Fibroblast of the aortic adventitia (primary cell): ENCODE measurements at places on chromosomes 1 and 21. TPM values are rescaled to one million over a fixed set of nuclear protein-coding genes. Genes with fewer than 3 reads are reported as not detected.

GRCh38 chr1:234780112-234780511, 170.1 kb upstream of the IRF2BP2 start:
- DNase-seq, result no peak

DNA sequence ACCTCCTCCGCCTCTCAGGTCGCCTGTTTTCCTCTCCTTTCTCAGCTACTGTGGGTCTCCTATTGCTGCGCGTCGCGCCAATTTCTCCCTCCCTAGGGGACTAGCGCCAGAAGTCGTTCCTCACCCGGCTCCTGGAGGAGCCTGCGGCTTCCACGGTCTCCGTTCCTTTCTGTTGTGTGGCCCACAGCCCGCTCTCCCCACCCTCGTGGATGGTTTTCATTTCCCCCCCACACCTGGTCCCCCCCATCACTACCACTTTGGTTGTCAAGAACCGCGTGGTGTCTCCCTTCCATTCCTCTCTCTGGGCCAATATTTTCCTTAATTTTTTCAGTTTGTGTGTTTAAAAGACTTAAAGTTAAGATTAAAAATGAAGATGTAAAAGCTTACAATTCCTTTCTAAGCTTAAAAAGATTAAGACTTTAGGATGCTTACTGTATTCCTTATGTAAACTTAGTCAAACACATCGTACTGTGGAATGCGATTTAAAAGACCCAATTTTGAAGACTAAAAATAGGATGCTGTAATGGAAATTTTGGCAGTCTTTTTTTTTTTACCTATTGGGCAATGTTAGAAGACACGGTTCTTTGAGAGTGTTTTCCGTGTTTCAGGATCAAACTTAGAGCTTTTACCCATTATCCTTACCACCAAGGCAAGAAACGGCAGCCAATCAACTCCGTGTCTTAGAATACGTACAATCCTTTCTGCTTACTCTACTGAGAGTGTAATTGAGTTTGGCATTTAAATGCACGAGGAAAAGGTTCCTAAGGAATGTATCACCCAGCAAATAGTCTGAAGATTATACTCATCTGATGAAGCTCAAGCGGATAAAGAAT, 773 bp downstream of the CNST start:
- DNase-seq, result peak; percentile 87

GRCh38 chr21:45326891-45327440, 39.3 kb upstream of the POFUT2 start:
- DNase-seq, result no peak

DNA sequence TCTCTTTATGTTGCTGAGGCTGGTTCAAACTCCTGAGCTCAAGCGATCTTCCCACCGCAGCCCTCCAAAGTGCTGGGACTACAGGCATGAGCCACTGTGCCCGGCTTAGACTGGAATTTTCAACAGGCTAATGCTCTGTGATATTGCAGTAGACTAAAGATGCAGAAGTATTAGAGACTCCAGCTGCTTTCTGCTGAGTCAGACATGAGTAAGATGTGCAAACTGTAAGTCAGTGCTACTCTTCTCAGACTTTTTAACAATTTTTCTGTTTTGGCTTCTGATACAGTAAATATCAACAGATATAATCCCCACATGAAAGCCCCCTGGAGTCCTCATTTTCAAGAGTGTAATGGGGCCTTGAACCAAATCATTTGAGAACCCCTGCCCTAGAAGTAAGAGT, 29.3 kb upstream of the NLRP3 start:
- peak; percentile 65 for DNase-seq

DNA sequence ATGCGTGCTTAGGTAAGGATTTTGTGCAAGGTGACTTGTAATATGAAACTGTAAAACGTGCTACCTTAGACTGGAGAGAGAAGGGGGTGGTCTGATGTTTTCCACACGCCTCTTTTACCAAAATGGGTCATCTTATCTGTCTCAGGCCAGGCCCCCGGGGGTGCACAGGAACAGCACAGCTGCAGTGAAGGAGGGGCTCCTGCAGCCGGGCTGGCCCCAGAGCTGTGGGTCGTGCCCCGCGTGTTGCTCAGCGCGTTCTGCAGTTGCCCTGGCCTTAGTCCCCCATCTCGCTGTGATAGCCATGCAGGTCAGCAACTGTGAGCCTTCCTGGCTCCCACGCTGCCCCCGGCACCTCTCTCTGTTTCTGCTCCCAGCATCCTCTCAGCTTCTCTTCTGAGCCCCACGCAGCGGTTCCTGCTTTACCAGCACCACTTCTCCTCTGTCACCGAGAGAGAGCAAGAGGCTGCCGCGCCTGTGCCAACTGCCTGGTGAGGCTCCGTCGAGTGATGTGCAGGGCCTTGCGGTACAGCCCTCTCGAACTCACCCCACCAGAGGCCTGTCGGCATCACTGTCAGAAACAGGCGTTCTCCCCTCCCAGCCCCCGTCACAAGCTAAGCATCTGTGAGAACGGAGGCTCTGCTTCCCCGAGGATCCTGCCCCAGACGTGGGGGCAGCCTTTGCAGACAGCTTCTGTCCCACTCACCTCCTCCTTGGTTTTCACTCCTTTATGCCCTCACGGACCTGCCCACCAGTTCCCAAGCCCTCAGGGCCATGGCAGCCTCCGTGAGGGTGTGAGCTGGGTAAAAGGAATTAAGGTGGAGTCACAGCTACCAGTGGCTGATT, 73.3 kb downstream of the ADARB1 start:
- no peak for DNase-seq

GRCh38 chr21:25862596-25862995, 127.8 kb downstream of the GABPA start:
- peak; percentile 64 for DNase-seq

DNA sequence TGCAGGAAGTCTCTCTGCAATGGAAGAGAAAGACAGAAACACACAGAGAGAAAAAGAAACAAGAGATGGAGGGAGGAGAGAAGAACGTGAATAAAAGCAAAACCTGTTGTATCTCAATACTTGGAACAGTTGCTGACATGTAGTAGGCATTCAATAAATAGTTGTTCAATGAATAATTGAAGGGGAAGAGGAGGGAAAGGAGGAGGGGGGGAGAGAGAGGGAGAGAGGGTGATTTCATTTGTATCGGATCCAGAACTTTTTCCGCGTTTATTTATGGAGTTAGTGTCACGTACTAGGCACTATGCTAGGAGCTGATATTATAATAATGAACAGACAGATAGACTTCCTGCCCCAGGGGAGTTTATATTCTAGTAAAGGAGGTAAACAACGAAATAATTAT, 144.1 kb downstream of the OMA1 start:
- peak; percentile 32 for DNase-seq

- DNase-seq, result no peak
Measured at GRCh38 chr1:243435836-243436235, 180.0 kb downstream of the SDCCAG8 start.

DNA sequence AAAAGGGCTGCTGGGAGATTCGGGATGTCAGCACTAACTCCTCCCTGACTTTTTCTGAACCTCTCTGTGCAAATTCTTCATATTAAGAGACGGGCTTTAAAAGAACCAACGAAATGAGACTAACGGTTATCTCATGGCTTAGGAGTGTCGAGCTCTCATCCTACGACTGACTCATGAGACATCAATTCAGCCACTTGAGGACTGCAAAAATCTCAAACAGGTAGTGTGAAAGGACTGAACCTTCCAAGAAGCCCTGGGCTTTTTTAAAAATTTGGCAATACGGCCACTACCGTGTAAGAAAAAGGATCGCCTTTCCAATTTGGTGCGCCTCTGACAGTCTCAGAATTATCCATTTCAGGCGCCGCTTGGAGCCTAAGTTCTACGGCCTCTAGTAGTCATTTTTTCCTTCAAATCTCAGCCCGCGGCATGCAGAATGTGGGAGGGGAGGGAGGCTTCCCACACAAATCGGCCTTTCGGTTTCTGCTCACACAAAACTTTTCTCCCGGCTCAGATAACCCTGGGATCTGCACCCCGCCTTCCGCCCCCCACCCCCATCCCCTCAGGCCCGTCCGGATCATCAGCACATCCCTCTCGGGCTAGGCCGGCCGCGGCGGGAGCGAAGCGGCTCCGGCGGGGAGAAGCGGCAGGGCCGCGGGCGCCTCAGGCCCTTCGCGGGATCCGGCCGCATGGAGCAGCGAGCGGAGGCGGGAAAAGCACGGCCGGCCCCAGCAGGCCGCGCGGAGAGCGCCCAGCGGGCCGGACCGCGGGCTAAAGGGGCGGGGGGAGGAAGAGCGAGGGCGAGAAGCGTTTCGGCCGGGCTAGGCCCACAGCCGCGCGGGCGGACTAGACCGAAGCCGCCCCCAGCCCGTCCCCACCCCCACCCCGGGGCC, 618 bp downstream of the HNRNPR start:
- DNase-seq, result peak; percentile 58

GRCh38 chr1:59520827-59521418, 224.0 kb downstream of the FGGY start:
- DNase-seq, result peak; percentile 91

- no peak for DNase-seq
Measured at GRCh38 chr1:104459886-104460285, 710.2 kb downstream of the AMY1C start.

GRCh38 chr1:230278376-230278775, 147.8 kb downstream of the PGBD5 start:
- no peak for DNase-seq

DNA sequence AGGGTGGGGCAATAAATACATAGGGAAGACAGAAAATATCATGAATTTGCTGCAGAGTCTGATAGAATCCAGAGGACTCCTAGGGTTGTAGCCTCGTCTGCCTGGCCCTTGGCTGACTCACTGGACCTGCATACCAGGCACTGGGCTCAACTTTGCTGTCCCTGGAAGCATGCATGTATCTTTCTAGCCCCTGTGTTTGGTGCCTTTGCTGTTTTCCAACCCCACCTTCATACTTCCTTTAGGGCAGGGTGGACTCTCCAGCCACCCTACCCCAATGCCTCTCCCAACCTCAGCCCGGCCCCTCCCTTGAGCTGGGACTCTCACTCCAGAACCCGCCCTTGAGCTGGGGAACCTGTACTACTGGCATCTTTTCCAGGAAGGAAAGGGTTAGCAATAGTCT, 1.2 kb downstream of the RAB25 start:
- DNase-seq, result no peak

DNA sequence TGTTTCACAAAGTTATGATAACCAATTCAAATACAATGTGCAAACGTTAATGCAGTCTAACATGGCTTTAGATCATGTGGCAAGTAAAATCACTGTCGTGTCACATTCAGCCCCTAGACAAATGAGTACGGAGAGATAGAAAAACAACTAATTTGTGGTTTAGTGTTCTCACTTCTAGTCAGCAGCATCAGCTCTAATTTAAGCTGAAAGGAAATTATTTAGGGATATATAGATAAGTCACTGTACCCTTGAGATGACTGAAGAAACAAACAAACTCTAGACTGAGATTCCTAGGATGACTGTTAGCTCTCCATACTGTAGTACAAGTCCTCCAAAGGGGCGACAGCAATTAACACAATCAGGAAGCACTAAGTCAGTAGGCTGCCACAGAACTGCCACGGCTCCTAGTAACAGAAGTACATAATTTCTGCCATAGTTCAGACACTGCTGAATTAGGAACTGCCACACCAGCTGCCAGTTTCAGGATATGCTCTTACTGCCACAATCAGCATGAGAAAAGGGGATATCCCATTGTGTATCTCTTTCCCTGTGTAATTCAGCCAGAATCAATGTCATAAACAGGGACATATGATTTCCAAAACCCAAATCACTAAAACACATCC, 150.4 kb upstream of the NEGR1 start:
- no peak for DNase-seq

PLEKHA6 gene
- 3.6 and 5.1 TPM in 2 replicates for total RNA-seq

- DNase-seq, result no peak
Measured at GRCh38 chr1:95888941-95889390, 655.0 kb downstream of the RWDD3 start.

DNA sequence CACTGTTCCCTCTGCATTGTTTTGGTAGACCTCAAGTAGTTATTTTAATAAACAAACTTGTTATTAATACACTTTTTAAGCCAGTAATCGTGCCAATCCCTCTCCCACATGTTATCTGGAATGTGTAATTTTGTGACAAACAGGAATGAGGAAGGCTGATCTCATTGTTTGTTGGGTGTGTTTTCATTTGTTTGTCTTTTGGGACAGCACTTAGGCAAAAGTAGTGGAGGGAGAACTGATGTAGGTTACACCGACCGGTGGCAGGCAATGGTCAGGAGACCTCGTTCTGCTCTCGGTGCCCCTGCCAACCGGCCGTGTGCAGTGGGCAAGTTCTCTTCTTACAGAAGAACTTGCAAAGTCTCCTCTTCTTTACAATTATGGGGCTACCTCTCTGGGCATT, 99.8 kb downstream of the HUNK start:
- DNase-seq, result no peak

FAM78B gene
- 0.25 and 0.27 TPM in 2 replicates for total RNA-seq

LIN28A gene
- not detected in 2 replicates for total RNA-seq
